Stimulated activated CD8-positive, alpha-beta memory T cell treated with anti-CD3 and anti-CD28 coated beads, Interleukin-2, amount 100 ng/mL, for 1 hour (primary cell): ENCODE measurements at places on chromosomes 2 and 18.
A peak's percentile ranks its signal among the peaks of the same experiment; 100 is the strongest.

DNA sequence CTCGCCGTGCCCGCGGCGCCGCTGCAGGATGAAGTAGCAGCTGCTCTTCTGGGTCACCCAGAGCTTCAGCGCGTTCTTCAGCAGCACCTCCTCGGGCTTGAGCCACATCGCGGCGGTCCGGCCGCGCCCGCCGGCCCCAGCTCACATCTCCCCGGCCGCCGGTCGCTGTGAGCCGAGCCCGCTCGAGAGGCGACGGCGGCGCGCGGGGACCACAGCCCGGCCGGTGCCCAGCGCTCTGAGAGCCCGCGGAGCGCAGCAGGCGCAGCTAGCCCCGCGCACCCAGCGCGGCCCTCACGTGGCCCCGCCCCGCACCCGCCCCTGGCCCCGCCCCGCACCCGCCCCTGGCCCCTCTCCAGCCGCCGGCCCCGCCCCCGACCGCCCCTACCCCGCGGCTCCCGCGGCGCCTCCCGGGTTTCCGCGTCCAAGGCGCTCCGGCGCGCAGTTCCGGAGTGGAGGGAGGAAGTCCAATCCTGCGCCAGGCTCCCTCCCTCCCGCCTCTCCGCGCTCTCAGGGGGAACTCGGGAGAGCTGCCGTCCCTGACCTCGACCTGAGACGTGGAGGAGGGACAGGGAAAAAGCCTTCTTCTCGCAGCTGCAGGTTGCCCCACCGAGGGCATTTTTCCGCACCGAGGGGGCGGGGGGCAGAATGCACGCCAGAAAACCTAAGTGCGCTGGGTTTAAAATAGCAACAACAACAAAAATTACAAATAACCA is at the start of gene TBC1D8:
Gene TBC1D8, minus strand, starts transcription at position 237 of the 713 bp plus-strand sequence. Its CDS starts 129 bp downstream, at position 108.
- DNase-seq: peak; percentile 24

GRCh38 chr2:8602809-8603208 is 79.0 kb upstream of the ID2 start:
- no peak for DNase-seq

DNA sequence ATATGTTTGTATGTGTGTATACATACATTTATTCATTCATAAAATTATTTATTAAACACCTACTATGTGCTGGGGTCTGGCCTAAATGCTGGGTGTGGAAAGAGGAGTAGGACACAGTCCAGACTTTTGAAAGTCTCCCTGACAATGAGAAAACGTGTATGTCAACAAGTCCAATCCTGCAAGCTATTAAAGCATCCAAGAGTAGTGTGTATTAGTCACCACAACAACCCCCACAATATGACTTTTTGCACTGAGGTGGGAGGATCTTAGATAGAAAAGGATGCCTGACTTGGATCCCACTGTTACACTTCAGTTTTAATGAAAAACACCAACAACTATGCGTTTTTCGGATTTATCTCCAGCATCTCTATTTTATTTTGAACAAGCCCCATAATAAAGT is 446.4 kb downstream of the EPHA4 start:
- no peak for DNase-seq

GRCh38 chr2:225630824-225631533 is 231.5 kb downstream of the NYAP2 start:
- no peak for DNase-seq

- DNase-seq: no peak
Observed at GRCh38 chr18:48991319-48991660, 40.5 kb upstream of the SMAD7 start.

DNA sequence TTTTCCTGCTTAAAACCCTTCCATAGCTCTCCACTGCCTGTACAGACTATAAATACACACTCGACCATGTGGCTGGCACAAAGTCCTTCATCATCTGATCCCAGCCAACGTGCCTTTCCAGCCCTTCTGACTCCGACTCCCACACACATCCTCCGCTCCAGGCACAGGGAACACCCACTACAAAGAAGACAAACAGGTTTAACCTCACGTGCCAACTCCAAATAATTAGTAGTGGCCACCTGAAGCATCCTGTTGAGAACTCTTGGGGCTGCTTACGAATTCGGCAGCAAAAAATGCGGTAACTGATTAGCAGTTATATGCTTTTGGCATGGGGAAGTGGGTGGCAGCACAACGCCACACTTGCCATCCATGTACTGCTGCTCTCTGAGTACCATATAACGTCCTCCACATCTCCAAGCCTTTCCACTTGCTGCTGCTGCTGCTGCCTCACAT is 12.1 kb downstream of the SPIRE1 start:
- DNase-seq: no peak

- no peak for DNase-seq
Observed at GRCh38 chr2:20073460-20073859, 22.0 kb upstream of the LAPTM4A start.

GRCh38 chr2:231489990-231490389 is 25.7 kb upstream of the NCL start:
- DNase-seq: no peak

GRCh38 chr18:10928011-10928771 is 221.2 kb downstream of the PIEZO2 start:
- no peak for DNase-seq

DNA sequence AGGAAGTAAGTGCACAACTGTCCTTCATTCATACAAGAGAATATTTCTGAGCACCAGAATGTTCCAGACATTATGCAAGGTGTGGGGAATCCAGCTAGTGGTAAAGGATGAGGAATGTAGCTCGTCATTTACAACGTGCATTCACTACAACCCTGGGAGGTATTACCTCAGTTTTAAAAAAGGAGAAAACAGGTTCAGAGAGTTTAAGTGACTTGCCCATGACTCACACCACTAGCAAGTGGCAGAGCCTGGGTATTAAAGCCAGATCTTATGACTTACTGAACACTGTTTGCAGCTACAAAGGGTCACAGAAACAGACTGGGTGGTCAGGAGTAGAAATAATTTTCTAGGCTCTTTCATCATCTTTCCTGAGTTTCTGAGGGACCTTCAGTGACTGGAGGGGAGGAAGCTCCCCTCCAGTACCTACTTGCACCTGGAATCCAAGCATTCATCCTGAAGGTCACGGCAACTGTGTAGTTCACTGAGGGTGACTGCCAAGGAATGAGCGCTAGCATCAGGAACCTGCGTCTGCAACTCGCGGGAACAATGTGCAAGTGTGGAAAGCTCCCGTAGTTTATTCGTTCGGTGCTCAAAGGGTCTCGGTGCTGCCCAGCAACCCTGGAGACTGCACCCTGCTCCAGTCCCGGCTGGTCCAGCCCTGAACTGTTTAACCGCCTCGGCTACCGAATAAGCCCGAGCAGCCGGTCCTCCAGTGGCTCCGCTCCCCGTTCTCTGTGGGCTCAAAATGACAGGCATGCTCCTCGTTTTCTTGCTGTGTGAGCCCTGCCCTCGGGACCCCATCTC is 647 bp downstream of the CCDC121 start:
- DNase-seq: no peak

GRCh38 chr2:36775806-36776205 is 79.3 kb downstream of the VIT start:
- DNase-seq: no peak

DNA sequence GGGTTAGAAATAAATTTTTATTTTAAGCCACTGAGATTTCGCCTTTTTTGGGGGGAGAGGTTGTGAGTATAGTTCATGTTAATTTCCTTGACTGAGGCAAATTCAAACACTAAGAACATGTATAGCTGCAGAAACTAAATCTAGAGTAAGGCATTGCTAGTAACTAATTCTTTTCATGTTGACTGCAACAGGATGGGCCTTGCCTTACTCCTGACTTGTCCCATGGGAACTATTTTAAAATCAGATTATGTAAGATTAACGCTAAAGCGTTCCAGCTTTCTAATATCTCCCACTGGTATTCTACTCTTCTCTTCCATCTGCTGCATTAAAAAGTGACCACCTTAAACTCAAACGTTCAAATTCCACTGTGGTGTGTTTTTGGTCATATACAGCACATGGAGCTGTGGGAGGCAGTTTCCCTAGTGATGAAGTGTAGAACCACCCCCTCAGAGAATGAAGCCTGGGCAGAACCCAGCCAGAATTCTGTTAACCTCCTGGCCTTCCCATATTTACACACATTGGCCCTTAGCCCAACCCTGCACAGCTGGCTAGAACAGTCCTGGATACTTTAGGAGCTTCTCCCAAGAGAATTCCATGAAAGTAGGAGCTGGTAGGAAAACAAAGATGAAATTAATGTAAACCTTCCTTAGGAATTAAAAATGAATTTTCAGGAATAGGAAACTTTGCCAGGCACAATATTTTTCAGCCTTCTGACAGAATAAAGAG is 687.8 kb downstream of the SLC4A3 start:
- DNase-seq: no peak

DNA sequence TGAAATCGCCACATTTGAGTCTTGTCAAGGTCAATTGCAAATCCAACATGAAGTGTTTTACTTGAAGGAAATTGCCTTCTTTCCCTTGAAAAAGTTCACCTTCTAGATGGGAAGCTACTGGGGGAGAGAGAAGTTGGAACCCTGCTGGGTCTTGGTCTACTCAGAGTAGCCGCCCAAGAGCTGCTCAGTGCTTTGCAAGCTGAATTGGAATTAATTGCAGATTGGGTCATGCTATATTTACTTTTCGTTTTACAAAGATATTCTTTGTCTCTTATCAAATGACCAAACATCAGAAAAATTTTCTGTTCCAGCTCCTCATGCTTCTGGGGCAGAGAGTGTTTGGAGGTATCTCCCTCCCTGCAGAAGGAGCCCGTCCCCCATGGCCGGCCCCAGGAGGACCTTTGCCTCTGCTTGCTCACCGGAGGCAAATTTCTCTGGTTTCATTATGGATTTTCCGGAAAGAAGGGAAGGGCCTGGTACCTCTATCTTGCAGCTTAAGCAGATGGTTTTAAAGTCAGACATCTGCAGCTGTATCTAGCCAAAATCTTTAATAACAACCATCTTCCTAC is 289.7 kb downstream of the MYT1L start:
- DNase-seq: no peak

- DNase-seq: no peak
Observed at GRCh38 chr2:205053827-205054410, 508.6 kb downstream of the PARD3B start.

DNA sequence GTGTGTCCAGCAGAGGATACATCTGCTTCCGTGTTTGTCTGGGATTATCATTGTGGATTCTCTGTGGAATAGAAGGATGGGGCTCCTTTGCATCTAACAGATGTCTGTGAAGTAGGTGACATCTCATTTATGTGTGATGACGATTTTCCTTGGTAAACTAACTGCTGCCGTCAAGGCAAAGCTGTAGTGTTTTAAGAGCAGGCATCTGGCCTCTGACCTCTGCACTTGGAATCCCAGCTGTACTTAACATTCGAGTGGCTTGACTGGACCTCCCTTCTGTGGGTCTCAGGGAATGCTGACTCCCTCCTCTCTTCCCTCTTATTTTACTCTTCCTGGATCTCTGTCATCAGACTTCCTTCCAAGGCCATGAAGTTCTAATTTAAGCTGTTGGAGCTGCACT is 56.4 kb downstream of the DCDC2C start:
- no peak for DNase-seq

- DNase-seq: no peak
Observed at GRCh38 chr2:45713591-45713990, 62.1 kb downstream of the PRKCE start.

DNA sequence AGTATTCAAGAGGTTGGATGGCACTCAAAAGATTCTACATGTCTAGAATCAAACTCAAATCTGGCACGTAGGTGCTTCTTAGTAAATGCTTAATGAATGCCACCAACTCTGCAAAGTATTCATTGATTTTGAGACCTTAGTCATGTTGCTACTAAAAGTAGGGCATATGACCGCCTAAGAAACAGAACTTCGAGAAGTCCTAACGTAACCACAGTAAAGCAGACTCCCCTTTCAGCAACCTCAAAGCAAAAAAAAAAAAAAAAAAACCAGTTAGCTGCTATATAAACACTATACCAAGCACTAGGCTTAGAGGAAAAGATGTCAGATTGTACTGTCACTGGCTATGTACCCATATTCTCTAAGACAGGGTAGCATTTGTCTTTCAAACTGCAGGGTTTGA is 33.9 kb downstream of the PTCD3 start:
- no peak for DNase-seq

GRCh38 chr2:44715671-44716081 is 225.8 kb upstream of the SIX3 start:
- DNase-seq: no peak

DNA sequence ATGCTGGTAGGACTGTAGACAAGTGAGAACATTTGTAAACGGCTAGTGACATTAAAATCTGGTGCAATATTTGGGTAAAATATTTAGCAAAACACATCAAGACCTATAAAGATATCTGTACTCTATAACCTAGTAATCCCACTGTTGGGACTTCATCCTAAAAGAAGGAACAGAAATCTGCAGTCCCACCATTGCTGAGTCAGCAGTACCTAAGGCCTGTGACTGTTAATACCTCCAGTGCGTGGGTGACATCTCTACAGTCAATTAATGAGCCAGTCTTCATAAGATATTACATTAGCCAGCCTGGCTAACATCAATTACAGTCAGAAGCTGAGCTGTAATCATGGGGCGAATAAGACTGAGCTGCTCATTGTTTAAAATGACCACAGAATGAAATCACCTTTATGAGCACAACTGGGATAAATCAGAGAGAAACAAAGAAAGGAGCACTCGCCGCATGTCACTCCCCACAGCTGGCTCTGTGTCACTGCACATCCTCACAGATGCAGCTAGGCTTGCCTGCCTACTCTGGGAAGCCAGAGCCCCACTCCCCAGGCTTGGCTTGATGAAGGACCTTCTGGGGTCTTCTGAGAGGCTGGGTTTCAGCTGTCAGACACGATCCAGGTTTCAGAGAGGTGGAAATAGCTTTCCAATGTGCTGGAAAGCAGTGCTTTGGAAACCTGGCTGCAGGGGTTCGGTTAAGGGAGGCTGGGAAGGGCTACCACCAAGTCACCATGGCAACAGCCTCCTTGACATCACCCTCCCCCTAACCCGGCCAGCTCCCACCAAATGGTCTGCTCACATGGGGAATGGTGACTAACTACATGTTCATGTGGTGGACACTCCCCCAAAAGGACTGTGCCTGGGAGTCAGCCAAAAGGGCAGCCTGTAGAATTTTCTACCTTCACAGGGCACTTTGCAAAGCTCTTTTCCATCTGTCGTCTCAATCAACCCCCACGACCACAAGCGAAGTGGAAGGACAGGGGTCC is 145.0 kb downstream of the ZBTB7C start:
- DNase-seq: no peak

- no peak for DNase-seq
Observed at GRCh38 chr2:128024816-128025215, 3.0 kb downstream of the SAP130 start.

- peak; percentile 37 for DNase-seq
Observed at GRCh38 chr18:22391407-22392345, 26.0 kb downstream of the CTAGE1 start.

DNA sequence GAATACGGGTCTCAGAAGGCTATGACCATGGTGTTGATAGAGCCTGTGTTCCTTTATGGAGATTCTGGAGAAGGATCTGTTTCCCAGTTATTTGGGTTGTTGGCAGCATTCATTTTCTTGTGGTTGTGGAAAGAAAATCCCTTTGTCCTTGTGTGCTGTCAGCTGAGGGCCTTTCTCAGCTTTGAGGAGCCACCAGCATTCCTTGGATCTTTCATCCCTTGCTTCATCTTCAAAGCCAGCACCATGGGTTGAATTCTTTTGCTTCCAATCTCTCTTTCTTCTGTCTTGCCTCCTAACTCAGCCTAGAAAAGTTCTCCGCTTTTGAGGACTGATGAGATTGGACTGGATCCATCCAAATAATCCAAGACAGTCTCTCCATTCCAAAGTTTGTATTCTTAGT is 103.2 kb upstream of the MMADHC start:
- no peak for DNase-seq

- no peak for DNase-seq
Observed at GRCh38 chr2:167103028-167103756, 214.9 kb downstream of the XIRP2 start.

- no peak for DNase-seq
Observed at GRCh38 chr2:203758841-203759689, 52.6 kb downstream of the CD28 start.
